NCI-H1930 (cell line): ENCODE measurements at places on chromosomes 4 and X.

DNA sequence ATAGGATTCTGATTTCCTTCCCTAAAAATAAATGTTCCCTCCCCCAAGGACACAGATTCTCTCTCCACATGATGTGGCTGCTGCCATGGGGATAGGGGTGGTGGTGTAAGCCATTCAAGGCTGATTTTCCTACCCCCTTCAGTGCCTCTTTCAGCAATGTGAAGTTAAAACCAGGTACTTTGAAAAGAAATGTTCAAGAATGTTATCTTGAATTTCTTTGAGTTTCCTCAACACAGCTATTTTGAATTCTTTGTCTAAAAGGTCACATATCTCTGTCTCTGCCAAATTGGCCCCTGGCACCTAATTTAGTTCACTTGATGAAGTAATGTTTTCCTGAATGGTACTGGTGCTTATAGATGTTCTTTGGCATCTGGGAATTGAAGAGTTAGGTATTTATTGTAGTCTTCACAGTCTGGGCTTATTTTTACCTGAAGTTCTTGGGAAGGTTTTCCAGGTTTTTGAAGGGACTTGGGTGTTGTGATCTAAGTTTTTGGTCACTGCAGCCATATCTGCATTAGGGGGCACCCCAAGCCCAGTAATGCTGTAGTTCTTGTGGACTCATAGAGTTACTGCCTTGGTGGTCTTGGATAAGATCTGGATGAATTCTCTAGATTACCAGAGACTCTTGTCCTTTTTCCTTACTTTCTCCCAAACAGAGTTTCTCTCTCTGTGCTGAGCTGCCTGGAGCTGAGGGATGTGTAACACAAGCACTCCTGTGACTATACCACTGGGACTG, 7.6 kb upstream of the DIPK2B start:
- no peak for DNase-seq

- DNase-seq: no peak
Observed at GRCh38 chr4:144962300-144962699, 135.7 kb downstream of the ANAPC10 start.

DNA sequence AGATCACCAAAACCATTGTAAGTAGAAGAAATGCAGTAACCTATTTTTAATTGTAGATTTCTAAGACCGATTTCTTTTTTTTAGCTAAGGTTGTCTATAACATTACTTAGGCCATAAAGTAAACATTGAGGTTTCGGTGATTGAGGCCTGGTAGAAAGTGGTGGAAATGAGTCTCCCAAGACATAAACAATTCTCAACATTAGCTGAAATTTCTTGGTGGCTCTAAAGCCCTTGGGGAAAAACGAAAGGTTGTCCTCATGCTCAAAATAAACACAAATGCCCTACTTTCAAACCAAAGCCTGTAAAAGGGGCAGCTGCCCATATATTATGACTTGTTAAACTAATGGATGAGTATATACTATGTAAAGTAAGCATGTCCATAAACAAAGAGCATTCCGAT, 98.8 kb downstream of the SCFD2 start:
- no peak for DNase-seq

- DNase-seq: no peak
Observed at GRCh38 chrX:33106737-33107136, 104.6 kb downstream of the DMD start.

- no peak for DNase-seq
Observed at GRCh38 chrX:53483838-53484405, 49.8 kb upstream of the HSD17B10 start.

DNA sequence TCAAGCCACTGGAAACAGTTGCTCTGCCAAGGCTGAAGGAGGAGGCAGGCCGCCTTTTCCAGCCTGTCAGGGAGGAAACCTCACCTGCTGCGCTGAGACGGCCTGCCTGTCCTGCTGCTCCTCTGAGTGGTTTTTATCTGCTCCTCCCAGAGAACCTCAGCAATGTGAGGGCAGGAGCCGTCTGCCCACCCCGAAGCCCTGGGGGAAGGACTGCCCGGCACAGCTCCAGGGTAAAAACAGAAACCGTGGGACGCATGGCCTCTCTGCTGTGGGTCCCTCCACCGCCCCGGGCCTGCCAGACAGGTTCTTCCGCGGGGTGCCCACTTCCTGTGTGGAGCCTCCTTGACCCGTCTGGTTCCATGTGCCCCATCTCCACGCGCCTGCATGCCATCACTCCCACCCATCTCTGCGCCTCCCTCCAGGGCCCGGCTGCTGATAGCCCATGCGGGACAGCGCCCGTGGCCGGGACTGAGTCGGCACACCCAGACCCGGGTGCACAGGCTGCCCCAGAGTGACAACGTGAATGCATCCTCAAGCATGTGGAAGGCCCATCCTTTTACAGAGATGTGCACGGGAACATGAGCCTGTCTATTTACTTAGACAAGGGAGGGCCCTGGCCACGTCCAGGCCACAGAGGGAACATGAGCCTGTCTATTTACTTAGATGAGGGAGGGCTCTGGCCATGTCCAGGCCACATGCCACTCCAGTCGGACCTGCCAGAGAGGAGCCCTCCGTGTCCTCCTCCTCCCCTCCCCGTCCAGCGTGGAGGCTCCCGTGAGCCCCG, 4.0 kb upstream of the SLC49A3 start:
- DNase-seq: no peak

DNA sequence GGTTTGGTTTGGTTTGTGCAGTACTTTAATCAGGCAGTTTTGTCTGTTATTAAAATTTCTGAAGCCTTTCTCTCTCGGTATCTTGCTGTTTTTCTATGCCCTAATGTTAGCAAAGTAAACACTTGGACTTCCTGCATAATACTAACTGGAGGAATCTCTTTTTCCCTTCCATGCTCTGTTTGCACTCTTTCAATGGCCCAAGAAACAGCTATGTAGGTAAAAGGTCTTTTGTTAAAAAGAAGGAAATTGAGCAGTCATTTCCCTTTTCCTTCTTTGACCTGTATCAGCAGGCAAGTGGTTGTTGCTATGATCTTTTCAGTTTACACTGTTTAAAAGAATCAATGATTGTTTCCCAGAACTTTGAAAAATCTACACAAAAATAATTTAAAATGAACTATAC, 82.7 kb downstream of the CCSER1 start:
- no peak for DNase-seq
